ENCODE measurements at places on chromosomes 1 and 21.
A peak's percentile ranks its signal among the peaks of the same experiment; 100 is the strongest.

GRCh38 chr21:31011412-31011811 is 26.9 kb downstream of the KRTAP19-8 start:
- no peak for DNase-seq

- DNase-seq = no peak
Observed at GRCh38 chr1:17991996-17992395, 115.6 kb upstream of the IGSF21 start.

- no peak for DNase-seq
Observed at GRCh38 chr1:187819086-187819485, 990.3 kb downstream of the PLA2G4A start.

- no peak for DNase-seq
Observed at GRCh38 chr1:30334767-30335166, 388.6 kb downstream of the MATN1 start.

GRCh38 chr1:81484284-81484683 is 316.4 kb upstream of the ADGRL2 start:
- no peak for DNase-seq

- DNase-seq = no peak
Observed at GRCh38 chr1:208584167-208584755, 340.1 kb upstream of the PLXNA2 start.

- DNase-seq = no peak
Observed at GRCh38 chr1:7930645-7931445, 9.8 kb downstream of the TNFRSF9 start.

DNA sequence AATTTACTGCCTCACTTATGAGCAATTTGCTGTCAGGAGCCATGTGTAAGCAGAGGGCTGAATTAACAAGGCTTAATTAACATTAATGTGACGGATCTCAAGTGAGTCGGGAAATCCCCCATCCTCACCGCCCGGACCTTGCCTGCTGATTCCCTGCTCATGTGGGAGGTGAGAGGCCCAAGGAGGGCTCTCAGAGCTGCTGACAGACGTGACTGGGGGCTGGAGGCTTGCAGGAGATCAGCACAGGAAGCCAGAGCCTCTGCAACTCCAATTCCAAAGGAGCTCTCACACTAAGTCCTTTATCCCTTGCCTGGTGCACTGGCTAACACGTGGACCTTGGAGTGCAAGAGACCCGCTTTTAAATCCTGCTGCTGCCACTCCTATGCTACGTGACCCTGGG is 19.4 kb downstream of the LRP8 start:
- no peak for DNase-seq

DNA sequence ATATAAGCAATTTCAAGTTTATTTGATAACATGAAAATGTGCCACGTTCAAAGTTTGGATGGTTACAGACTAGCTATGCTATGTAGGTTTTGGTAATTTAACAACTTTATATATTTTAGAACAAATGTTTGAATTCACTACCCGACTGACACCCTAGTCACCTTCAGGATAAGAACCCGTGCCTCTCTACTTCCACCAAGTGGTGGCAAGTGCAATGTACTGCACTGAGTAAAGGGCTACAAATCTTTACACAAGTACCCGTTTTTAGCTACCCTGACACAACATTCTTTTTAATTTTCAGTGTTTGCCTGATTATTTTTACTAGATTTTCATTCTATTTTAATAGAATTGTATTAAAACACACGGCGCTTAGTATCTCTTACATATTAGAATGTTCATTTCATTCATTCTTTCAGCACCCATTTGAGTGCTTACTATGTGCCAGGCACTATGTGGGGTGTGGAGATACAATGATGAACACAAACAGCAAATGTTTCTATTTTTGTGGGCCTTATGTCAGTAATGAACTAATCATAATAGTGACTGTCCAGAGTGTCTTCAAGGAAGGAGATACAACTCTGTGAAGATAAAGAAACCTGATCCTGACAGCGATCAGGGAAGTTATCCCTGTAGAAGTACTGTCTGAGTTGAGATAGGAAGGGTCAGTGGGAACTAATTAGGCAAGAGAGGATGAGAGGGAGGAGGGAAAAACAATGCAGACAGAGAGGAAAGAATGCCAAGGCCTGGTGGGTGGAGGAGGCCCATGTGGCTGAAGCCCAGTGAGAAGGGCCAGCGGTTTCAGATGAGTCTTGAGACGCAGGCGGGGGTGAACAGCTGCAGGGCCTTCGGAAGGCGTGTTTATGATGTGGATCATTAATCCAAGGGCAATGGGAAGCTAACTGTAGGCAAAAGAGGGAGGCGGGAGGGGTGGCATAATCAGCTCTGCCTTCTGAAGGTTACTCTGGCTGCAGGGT is 3.8 kb downstream of the LCA5L start:
- no peak for DNase-seq

GRCh38 chr1:98737835-98738234 is 76.3 kb downstream of the SNX7 start:
- DNase-seq = no peak

- no peak for DNase-seq
Observed at GRCh38 chr1:33906156-33906555, 42.3 kb downstream of the HMGB4 start.

GRCh38 chr21:15592271-15592860 is 137.4 kb upstream of the USP25 start:
- no peak for DNase-seq

DNA sequence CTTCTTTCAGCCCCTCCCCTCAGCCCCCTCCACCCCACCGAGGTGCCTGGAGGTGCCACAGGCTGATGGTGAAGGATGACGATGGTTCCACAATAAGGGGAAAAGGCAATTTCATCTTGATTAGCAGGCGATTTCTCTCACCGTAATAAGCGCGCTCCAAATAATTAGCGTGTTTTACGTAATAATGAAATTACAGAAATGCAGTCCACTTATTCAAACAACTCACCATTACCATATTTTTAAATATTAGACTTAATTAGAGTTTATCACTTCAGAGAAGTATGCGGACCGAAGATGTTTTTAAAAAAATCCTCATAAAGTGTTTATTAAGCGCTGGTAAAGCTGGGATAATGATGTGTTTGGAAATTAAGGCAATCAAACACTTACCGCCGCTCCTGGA is 14.9 kb downstream of the DMAP1 start:
- no peak for DNase-seq

DNA sequence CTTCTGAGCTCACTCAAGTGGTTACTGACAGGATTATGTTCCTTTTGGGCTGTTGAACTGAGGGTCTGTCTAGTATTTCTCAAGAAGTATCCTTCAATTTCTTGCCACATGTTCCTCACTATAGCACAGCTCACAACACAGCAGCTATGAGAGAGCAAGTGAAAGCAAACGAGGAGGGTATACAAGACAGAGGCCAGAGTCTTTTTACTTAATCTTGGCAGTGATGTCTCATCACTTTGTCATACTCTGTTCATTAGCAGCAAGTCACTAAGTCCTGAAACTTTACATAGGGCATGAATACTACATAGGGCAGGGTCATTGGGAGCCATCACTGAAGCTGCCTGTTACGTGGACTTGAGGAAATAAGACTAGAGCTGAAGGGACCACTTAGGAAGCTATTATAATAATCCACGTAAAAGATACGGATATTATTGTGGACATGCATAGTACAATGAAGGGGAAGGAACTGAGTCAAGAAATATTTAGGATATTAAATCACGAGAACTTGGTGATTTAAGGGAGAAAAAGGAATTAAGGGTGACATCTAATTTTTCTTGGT is 63.7 kb downstream of the SLC30A7 start:
- no peak for DNase-seq

DNA sequence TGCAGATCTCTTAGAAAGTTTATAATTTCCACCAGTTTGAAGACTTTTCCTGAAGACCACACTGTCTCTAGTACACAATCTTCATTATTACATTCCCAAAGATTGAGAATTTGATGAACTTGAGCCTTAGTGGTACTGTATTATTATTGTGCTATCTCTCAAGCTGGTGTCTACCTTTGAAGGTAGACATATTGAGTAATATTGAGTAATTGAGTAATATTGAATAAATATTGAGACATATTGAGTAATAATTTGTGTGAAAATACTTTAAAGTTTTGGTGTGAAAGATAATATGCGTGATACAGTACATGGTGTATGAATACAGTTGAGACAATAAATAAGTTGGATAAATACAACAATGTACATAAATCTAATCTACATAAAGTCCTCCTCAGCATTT is 613.1 kb upstream of the ADGRL2 start:
- DNase-seq = no peak

DNA sequence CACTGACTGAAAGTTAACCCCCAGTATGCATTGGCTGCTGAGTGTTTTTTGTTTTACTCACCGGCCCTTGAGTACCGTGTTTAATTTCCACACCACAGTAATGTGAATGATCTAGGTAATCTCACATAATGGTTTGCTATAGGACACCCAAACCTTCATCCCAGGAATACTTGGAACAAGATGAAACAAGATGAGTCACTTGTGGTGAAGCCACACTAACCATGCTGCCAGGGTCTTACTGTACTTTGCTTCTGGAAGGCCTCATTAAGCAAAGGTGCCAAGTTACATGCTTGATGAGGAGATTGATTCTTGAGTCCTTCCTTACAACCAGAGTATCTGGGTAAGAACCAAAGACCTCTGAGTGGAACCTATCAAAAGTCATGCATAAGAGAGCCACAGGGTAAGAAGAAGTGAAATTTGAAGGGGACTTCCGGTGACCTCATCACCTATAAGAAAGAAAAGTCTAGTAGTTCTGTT is 163.3 kb downstream of the NRIP1 start:
- no peak for DNase-seq

- DNase-seq = no peak
Observed at GRCh38 chr1:63325279-63325985, 3.1 kb downstream of the FOXD3 start.

GRCh38 chr1:24048205-24048869 is 63.6 kb downstream of the MYOM3 start:
- DNase-seq = no peak

DNA sequence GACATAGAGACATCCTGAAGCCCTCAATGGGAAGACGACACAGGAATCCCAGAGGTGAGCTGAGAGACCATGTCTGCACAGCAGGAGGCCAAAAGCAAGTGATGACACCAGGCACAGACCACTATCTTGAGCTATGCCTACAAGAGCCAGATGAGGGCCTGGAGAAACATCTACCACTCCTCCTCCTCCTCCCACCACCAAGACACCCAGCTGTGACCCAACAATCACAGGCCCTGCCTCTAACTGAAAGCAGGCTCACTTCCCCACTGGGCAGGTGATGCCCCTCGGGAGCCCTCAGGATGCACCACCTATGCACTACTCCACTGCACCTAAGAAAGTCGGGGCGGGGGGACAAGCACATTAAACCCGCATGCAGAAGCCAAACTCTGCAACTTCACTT is 16.5 kb downstream of the TADA1 start:
- no peak for DNase-seq

DNA sequence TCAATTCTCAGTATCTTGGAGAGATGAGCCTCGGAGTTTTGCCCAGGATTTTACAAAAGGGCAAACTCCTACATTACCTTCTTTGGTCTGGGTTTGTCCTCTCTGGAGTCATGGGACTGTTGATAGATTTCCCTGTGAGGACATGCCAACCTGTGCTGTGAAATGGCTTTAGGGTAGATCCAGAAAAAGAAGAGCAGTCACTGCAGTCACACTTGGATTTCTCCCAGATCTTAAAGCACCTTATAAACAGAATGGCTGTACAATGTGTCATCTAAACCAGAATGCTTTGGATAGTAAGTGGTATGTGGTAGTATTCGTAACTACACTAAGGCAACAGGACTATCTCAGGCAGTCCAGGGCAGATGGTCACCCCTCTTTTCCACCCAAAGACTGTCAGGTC is 1.9 kb upstream of the CSRP1 start:
- DNase-seq = no peak

- no peak for DNase-seq
Observed at GRCh38 chr21:41011098-41011731, 156.7 kb upstream of the BACE2 start.

DNA sequence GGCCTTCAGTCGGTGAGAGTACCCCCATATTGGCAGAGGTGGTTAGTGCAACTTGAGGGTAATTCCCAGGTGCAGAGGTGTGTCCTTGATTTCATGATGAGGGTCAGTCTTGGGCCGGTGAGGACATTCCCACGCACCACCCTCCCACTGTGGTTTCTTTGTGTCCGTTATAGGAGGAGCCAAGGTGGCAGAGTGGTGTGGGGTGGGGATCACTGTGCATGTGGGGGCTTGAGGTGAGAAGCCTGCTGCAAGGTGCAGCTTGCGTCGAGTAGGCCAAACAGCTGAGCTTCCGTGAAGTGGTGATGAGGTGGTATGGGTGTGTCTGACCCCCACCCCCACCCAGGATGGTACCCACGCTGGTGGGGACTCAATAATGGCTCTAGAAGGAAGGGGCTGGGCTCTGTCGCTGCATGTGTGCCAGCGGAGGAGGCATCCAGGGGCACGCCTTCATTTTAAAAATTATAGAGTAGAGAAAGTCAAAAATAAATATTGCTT is 6.2 kb downstream of the PTPRF start:
- DNase-seq = no peak

- DNase-seq = no peak
Observed at GRCh38 chr1:241612533-241613477, 27.4 kb downstream of the CHML start.

GRCh38 chr1:9888886-9889285 is 21.2 kb downstream of the CTNNBIP1 start:
- DNase-seq = no peak

- DNase-seq = no peak
Observed at GRCh38 chr1:208071435-208072031, 160.6 kb upstream of the CD34 start.

DNA sequence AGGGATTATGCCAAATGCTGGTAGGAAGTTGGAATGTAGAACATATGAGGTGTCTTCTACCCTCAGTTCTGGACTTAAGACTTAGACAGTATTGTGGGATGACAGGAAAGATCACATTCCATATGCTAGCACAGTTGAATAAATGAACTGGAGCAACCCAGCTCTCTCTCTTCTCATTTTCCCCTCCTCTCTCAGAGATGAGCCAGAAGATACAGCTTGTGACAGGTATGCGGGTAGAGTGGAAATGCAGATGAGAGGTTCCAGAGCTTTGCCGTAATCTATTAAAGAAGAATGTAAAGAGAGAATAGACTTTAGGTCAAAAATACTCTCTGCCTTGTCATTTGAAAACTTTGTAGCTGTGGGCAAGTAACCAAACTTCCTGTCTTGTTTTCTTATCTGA is 32.5 kb upstream of the HMCN1 start:
- DNase-seq = no peak

- no peak for DNase-seq
Observed at GRCh38 chr1:231274119-231274825, 33.3 kb downstream of the GNPAT start.

- DNase-seq = peak; percentile 15
Observed at GRCh38 chr1:160862203-160863060, at the start of gene CD244. CD244 (minus strand) TSS chr1:160862887; CDS start chr1:160862677, 210 bp downstream.

DNA sequence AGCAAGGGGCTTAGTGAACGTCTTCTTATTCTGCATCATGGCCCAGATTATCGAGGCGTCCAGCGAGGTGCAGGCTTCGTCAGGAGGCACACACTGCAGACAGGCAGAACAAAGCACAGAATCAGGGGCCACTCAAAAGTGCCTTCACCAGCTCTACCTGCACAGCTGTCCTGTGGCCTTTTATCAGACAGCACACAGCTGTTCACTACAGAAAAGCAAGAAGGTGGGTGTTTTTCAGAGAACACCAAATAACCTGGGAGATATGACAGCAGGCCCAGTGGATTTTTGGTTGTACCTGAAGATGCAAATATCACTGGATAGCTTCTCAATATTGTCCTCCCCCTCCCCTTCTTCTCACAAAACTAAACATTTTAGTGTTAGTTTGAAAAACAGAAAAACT is 177.3 kb downstream of the TGFBR3 start:
- DNase-seq = no peak

GRCh38 chr1:53344921-53345838 is 17.3 kb upstream of the LRP8 start:
- DNase-seq = no peak

Data from stimulated activated CD4-positive, alpha-beta T cell treated with anti-CD3 and anti-CD28 coated beads, Interleukin-1b, Interleukin-23, amount 100 ng/mL, for 4 hours (primary cell).